ENCODE measurements at places on chromosomes 3 and 15.

DNA sequence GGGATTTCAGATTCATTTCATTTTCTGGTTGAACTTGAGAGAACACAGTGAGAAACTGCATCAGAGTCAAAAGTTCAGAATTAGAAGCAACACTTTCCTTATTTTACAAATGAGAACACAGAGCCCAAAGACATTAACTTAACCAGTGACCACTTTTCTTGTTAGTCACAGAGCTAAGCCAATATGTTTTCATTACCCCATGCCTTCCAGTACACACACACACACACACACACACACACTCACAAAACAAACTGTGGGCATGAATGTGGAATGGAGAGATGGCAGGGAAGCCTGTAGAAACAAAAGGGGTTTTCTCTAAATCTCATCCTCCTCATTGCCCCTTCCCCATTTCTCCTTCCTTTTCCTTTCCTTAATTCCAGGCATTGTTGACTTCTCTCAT, 267.4 kb upstream of the GADL1 start:
- no peak for DNase-seq

DNA sequence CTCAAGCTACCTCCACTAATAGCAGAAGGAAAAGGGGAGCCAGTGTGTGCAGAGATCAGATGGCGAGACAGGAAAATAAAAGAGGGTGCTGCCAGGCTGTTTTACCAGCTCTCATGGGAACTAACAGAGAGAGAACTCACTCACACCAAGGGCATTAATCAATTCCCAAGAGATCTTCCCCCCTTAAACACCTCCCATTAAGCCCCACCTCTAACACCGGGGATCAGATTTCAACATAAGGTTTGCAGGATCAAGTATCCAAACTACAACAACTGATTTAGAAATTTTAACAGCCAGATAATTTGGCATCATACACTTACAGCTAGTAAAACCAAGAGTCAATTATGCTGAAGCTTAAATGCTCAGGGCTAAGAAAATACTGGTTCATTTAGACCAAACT, 18.9 kb downstream of the CD200 start:
- DNase-seq = no peak

DNA sequence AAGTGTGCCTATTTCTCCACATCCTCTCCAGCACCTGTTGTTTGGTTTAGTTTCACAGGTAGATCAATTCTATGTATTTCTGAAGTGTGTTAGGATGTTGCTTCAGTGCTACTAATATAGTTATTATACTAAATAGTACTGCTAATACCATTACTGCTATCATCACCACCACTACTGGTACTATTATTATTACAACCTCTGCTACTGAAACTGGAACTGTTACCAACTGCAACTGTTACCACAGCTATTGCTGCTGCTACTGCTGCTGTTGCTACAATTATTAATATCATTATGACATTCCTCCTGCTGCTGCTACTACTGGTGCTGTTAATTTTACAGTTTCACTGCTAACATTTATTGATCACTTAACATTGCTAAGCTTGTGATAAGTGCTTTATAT, 8.3 kb upstream of the LMOD3 start:
- DNase-seq = no peak

GRCh38 chr3:45103334-45103733, 42.8 kb downstream of the CDCP1 start:
- no peak for DNase-seq

DNA sequence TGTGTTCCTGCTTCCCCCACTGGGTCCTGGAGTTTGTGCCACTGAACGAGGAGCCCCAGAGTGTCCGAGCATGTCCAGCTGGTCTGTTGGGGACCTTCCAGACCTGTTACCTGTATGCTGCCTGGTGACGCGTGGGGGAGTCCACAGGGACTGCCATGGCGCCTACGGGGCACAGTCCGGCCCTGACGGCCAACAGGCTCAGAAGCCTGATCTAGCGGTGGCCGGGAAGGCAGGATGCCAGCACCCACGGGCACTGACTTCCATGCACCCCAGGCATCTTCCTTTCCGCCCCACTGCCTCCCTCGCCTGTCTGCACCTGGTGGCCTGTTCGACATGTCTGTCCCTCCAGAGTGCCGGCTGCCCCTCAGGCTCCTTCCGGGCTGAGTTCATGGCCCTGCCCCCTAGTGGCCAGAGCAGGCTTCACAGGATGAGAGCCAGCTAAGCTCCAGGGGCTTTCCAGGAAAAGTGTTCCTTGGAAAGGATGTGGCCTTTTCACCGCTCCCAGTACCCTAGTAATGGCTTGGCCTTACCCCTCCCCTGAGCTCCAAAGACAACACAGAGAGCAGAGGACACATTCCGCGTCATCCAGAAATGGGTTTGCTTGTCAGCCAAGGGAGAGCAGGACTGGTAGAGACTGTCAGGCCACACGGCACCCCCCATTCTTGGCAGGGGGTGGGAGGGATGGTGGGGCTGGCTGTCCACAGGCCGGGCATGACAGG, 35.7 kb downstream of the NGRN start:
- peak; percentile 68 for DNase-seq

DNA sequence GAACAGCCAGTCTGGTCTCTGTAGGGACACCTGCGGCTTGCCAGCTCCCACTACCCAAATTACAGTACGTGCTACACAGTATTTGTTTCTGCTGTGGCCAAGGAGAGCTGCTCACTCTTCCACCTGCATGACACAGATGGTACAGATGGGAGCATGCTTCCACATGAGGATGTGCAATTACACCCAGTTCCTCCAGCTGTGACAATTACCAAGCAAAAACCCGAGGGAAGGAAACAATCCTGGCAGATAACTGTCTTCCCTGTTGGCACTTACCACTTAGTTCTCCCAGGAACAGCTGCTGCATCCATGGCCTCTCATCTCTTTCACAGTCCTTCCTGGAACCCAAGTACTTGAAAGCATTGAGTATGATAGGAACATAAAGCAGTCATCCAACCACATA, 34.4 kb downstream of the DET1 start:
- DNase-seq = peak; percentile 10

DNA sequence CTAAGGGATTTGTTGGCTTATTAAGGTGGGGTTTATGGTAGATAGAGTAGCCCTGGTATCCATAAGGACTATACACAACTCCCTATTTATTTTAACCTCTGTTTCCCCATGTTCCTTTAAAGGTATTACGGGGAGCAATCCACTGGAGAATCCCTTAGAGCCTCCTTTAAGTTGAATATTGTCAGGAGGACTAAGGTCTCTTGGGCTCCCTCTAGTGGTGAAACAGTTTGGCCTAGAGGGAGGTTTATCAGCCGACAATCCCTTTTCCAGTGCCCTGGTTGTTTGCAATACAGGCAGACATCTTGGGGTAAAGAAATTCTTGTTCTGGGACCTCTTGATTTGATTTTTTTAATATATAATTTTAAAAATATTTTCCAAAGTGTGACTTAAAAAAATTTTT, 12.9 kb downstream of the OPA1 start:
- peak; percentile 81 for DNase-seq

DNA sequence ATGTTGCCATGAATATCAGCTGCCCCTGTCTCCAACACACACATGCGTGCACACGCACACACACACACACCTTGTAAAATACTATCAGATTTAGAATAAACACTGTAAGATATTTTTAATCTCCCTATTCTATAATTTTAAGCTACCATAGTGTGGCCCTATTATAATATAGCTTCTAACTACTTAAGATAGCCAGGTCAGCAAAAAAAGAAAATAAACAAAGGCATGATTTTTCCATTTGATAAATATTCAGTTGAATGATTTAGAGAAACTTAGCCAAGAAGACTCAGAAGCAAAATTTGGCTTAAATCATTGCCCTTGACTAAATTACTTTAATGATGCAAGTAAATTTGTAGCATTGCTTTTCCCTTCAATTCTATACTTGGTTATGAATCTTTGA, 162.2 kb downstream of the ALCAM start:
- DNase-seq = no peak
